ENCODE measurements at places on chromosomes 2 and 18. TPM values are rescaled to one million over a fixed set of nuclear protein-coding genes. Genes with fewer than 3 reads are reported as not detected.

The GALNT3 gene
- total RNA-seq = 16.4 TPM

The FLACC1 gene
- total RNA-seq = 1.7 TPM

The PRSS56 gene
- total RNA-seq = not detected

The MARCHF4 gene
- total RNA-seq = 42.8 TPM

The HNMT gene
- 15.3 TPM for total RNA-seq

The FAM161A gene
- 2.8 TPM for total RNA-seq

The COL4A4 gene
- 0.62 TPM for total RNA-seq

The TEKT4 gene
- total RNA-seq = not detected

The CRYGC gene
- not detected for total RNA-seq

The RAB10 gene
- total RNA-seq = 174 TPM

The CPSF3 gene
- 40.3 TPM for total RNA-seq

The ZNF892 gene
- 5.9 TPM for total RNA-seq

The IL37 gene
- total RNA-seq = not detected

The TBR1 gene
- total RNA-seq = not detected

The LYG2 gene
- total RNA-seq = not detected

The TUBB8B gene
- not detected for total RNA-seq

The ARL4C gene
- total RNA-seq = 59.3 TPM

The TXNDC2 gene
- total RNA-seq = 0.07 TPM

The STPG4 gene
- 0.64 TPM for total RNA-seq

The MLPH gene
- 14.2 TPM for total RNA-seq

The WDR35 gene
- total RNA-seq = 9.6 TPM

The GCG gene
- total RNA-seq = not detected

The MC2R gene
- total RNA-seq = not detected

The STK11IP gene
- 24.9 TPM for total RNA-seq

The FZD7 gene
- total RNA-seq = 61.5 TPM

The RPIA gene
- 11.4 TPM for total RNA-seq

The FN1 gene
- 17,010 TPM for total RNA-seq

The COL4A3 gene
- total RNA-seq = not detected

The FSHR gene
- total RNA-seq = 0.38 TPM

The PKP4 gene
- 38.4 TPM for total RNA-seq

The HRH4 gene
- total RNA-seq = 0.17 TPM

The UGT1A8 gene
- total RNA-seq = not detected

The MC4R gene
- not detected for total RNA-seq

The RND3 gene
- total RNA-seq = 92.0 TPM

The ITGA4 gene
- total RNA-seq = 23.5 TPM

The CD302 gene
- 0.41 TPM for total RNA-seq

The POTEJ gene
- total RNA-seq = not detected

The SFT2D3 gene
- 2.9 TPM for total RNA-seq

The SRD5A2 gene
- total RNA-seq = not detected

The ELOA2 gene
- not detected for total RNA-seq

The RNPEPL1 gene
- total RNA-seq = 22.7 TPM

The SCN7A gene
- total RNA-seq = 0.36 TPM

The ACOXL gene
- total RNA-seq = 0.12 TPM

The SKOR2 gene
- total RNA-seq = not detected

The ZNF804A gene
- total RNA-seq = 0.32 TPM

The ALPI gene
- not detected for total RNA-seq

The MAP3K19 gene
- total RNA-seq = not detected

The RAD51AP2 gene
- total RNA-seq = 0.10 TPM

The CDKL4 gene
- 0.34 TPM for total RNA-seq

The MBP gene
- total RNA-seq = 10.8 TPM

The LBX2 gene
- 0.89 TPM for total RNA-seq

The KHK gene
- total RNA-seq = 0.95 TPM

The HOXD13 gene
- not detected for total RNA-seq

The NIFK gene
- 75.0 TPM for total RNA-seq

The PTRHD1 gene
- total RNA-seq = 27.2 TPM

The PRKAG3 gene
- total RNA-seq = not detected

All from astrocyte (in vitro differentiated cells and primary cell).